Body of pancreas (tissue), 4 donors: ENCODE measurements at places on chromosomes 2 and 18.

- H3K4me1 ChIP-seq: no peaks in the 10 kb centered on the region
- H3K36me3 ChIP-seq: no peaks in the 10 kb centered on the region
- H3K27ac ChIP-seq: no peak overlapping the region
- no peak overlapping the region for H3K4me3 ChIP-seq
Observed at GRCh38 chr2:232097260-232097659, 135.7 kb downstream of the DIS3L2 start.

DNA sequence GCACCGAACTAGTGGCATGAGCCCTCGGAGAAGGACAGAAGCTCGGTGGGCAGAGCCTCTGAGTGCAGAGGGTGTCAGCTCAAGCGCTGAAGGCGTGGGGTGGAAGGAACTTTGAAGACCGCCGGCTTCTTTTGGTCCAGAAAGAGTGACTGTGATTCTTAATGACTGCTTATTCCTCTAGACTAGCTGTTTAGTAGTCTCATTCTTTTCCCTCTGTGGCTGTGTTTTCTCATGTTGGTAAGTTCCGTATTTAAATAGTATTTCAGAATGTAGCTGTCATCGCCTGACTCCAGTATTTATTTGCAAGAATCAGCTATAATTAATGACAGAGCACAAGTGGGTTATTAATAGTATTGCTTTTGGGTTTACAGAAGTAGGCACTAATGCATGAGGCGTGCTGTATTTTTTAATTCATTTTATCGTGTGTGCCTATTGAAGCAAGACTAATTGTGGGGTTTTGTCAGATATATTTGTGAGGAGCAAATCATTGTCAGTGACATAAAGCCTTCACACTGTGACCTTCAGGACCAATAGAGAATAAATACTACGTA lies 80.8 kb upstream of the NFATC1 start:
- no peaks in the 10 kb centered on the region for H3K4me1 ChIP-seq
- no peak overlapping the region for H3K4me3 ChIP-seq
- H3K27me3 ChIP-seq: no peaks in the 10 kb centered on the region
- H3K36me3 ChIP-seq: peaks cover 5% of the 10 kb centered on the region
- DNase-seq: no peak
- H3K27ac ChIP-seq: no peak overlapping the region

GRCh38 chr2:63875559-63876245 lies 34.0 kb downstream of the UGP2 start:
- no peaks in the 10 kb centered on the region for H3K27me3 ChIP-seq
- no peaks in the 10 kb centered on the region for H3K36me3 ChIP-seq
- DNase-seq: no peak
- no peak overlapping the region for H3K27ac ChIP-seq
- H3K4me3 ChIP-seq: no peak overlapping the region

DNA sequence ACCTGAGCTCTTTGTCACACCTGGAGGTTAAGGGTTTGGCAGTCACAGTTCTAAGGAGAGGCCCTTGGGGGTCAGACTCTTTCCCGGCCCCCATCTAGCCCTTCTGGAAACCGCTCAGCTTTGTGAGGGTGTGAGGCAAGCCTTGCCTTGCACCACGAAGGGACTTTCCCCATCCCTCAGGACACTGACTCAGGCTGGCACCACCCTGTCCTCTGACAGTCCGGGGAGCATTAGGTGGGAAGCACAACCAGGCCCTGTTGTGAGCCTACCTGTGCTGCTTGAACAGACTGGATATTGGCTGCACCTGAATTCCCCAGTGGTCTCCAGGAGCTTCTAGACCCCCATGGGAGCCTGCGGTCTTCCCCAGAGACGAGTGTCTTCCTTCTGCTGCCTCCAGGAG lies 47.0 kb upstream of the GBX2 start:
- no peak for DNase-seq
- H3K4me1 ChIP-seq: no peaks in the 10 kb centered on the region
- H3K27me3 ChIP-seq: no peaks in the 10 kb centered on the region
- no peaks in the 10 kb centered on the region for H3K36me3 ChIP-seq
- no peak overlapping the region for H3K4me3 ChIP-seq

GRCh38 chr2:223751012-223751411 lies 86.4 kb downstream of the AP1S3 start:
- H3K4me3 ChIP-seq: no peak overlapping the region
- no peak overlapping the region for H3K27ac ChIP-seq
- no peaks in the 10 kb centered on the region for H3K4me1 ChIP-seq
- DNase-seq: no peak
- no peaks in the 10 kb centered on the region for H3K36me3 ChIP-seq

DNA sequence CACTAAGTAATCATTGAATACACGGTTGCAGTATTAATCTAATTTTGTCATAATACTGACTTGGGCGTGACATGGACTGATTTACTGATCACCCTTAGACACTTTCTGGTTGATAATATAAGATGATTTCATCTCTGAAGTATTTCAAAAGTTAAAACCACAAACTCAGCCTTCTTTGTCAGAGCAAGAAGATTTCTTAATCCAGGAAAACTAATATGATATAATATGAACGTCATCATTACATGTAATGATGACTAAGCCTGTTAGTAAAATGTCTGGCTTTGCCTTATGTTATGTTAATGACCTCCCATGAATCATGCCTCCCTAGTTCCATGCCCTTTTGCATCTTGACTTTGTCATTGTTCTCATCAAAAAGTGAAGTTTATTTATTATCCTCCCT lies 1325.0 kb upstream of the CDH2 start:
- H3K4me3 ChIP-seq: no peak overlapping the region
- H3K36me3 ChIP-seq: no peaks in the 10 kb centered on the region
- no peaks in the 10 kb centered on the region for H3K4me1 ChIP-seq
- H3K27ac ChIP-seq: no peak overlapping the region

GRCh38 chr2:9021563-9022211 lies 18.2 kb upstream of the MBOAT2 start:
- H3K27me3 ChIP-seq: no peaks in the 10 kb centered on the region
- no peak overlapping the region for H3K27ac ChIP-seq

DNA sequence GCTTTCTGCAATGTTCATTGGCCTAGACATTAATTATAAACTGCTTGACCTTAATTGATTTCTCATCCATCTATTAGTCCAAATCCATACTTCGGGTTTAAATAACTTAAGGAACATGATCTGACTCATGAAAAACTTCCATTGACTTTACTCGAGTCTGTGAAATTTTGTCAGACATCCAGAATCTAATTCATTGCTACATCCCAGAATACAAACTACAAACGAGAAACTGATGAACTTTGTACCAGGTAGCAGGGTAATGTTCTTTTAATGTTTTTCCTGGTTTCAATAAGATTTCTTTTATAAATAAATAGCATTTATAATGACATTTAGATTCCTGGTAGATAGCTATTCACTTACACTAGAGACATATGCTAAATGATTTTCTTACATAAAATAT lies 36.0 kb upstream of the IKZF2 start:
- no peaks in the 10 kb centered on the region for H3K36me3 ChIP-seq
- no peak overlapping the region for H3K4me3 ChIP-seq
- no peaks in the 10 kb centered on the region for H3K27me3 ChIP-seq
- peak overlapping the region; percentile 56 for H3K27ac ChIP-seq

GRCh38 chr2:121801916-121802315 lies 46.5 kb downstream of the TSN start:
- H3K27me3 ChIP-seq: no peaks in the 10 kb centered on the region
- no peaks in the 10 kb centered on the region for H3K4me1 ChIP-seq
- H3K36me3 ChIP-seq: no peaks in the 10 kb centered on the region
- H3K4me3 ChIP-seq: no peak overlapping the region
- DNase-seq: no peak
- H3K27ac ChIP-seq: no peak overlapping the region

- H3K27ac ChIP-seq: peak overlapping the region; percentile 67
- H3K4me3 ChIP-seq: no peak overlapping the region
- H3K4me1 ChIP-seq: no peaks in the 10 kb centered on the region
- no peaks in the 10 kb centered on the region for H3K27me3 ChIP-seq
- H3K36me3 ChIP-seq: no peaks in the 10 kb centered on the region
Observed at GRCh38 chr18:64134044-64134747, 14.7 kb downstream of the LINC00305 start.

- no peaks in the 10 kb centered on the region for H3K36me3 ChIP-seq
- no peak overlapping the region for H3K27ac ChIP-seq
- no peak for DNase-seq
- H3K4me3 ChIP-seq: no peak overlapping the region
- no peaks in the 10 kb centered on the region for H3K27me3 ChIP-seq
Observed at GRCh38 chr2:25190536-25190935, 22.2 kb upstream of the POMC start.

- no peaks in the 10 kb centered on the region for H3K36me3 ChIP-seq
- DNase-seq: no peak
- H3K4me3 ChIP-seq: no peak overlapping the region
Observed at GRCh38 chr2:119932809-119933208, 80.1 kb upstream of the EPB41L5 start.

GRCh38 chr2:150109028-150109427 lies 378.4 kb downstream of the RND3 start:
- no peaks in the 10 kb centered on the region for H3K4me1 ChIP-seq
- no peaks in the 10 kb centered on the region for H3K36me3 ChIP-seq
- H3K27me3 ChIP-seq: no peaks in the 10 kb centered on the region
- no peak overlapping the region for H3K4me3 ChIP-seq
- H3K27ac ChIP-seq: no peak overlapping the region

GRCh38 chr2:166519391-166519962 lies 25.4 kb upstream of the SCN7A start:
- no peaks in the 10 kb centered on the region for H3K4me1 ChIP-seq
- H3K27ac ChIP-seq: no peak overlapping the region
- no peaks in the 10 kb centered on the region for H3K36me3 ChIP-seq
- no peaks in the 10 kb centered on the region for H3K27me3 ChIP-seq
- no peak for DNase-seq

- no peak for DNase-seq
- H3K36me3 ChIP-seq: no peaks in the 10 kb centered on the region
- H3K27me3 ChIP-seq: no peaks in the 10 kb centered on the region
- no peak overlapping the region for H3K27ac ChIP-seq
- H3K4me3 ChIP-seq: no peak overlapping the region
- H3K4me1 ChIP-seq: no peaks in the 10 kb centered on the region
Observed at GRCh38 chr18:26017929-26018328, 72.5 kb downstream of the SS18 start.

GRCh38 chr2:160247296-160248035 lies 47.4 kb upstream of the ITGB6 start:
- DNase-seq: no peak
- H3K36me3 ChIP-seq: no peaks in the 10 kb centered on the region
- peaks cover 17% of the 10 kb centered on the region for H3K4me1 ChIP-seq
- no peak overlapping the region for H3K27ac ChIP-seq

DNA sequence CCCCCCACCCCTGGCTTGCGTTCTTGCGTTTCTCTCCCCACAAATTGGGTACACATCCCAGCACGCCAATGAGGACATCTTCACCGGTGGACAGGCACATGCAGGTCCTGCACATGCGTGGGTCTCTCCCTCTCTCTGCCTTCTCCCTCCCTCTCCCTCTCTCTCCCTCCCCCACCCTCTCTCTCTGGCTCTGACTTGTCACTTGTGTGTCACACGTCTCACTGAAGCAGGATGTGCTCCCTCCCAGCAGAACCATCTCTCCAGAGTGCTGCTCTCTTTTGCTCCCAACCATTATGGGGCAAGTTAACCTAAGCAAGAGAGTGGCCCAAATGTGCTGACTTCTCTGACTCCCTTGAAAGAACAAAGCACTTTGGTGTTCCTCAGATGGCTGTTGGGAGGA lies 120.8 kb upstream of the CAB39 start:
- H3K4me3 ChIP-seq: no peak overlapping the region
- H3K27ac ChIP-seq: no peak overlapping the region
- no peaks in the 10 kb centered on the region for H3K36me3 ChIP-seq
- DNase-seq: no peak

DNA sequence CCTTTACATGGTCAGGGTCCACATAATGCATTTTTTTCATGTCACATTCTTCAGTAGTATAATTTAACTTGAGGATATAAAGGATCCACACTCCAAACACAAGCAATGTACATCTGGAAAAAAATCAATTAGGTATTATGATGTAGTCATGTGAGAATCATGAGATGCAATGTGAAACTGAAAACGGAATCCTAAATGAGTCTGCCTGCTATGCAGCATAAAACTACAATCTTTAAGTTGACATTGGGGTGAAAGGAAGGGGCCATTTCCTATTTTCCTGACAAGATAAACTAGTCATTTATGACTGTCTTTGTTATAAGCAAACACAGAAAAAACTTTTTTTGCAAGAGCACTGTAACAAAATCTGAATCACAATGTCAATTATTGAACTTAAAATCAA lies 27.6 kb downstream of the ST3GAL5 start:
- H3K27ac ChIP-seq: no peak overlapping the region
- no peaks in the 10 kb centered on the region for H3K27me3 ChIP-seq
- H3K36me3 ChIP-seq: no peaks in the 10 kb centered on the region
- no peak overlapping the region for H3K4me3 ChIP-seq
- no peak for DNase-seq

DNA sequence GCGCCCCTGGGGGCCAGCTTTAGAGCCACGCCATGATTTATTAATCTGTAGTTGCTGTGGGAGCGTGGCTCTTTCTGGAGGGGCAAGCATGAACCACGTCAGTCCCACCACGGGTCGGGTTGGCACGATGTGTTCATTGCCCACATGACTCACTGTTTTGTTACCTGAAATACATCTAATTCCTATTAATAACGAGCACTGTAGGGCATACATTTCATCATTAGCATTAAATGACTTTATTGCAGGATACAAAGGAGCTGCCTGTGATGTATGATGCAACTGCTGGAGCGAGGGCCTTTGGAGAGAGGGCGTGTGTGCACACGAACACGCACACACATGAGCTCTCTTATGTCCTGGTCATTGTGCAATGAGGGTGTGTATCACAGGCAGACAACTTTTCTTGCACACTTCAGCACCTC lies 127.0 kb downstream of the INHBB start:
- peak overlapping the region; percentile 85 for H3K27ac ChIP-seq
- H3K27me3 ChIP-seq: no peaks in the 10 kb centered on the region
- DNase-seq: no peak
- H3K4me3 ChIP-seq: no peak overlapping the region
- H3K4me1 ChIP-seq: peaks cover 66% of the 10 kb centered on the region

GRCh38 chr2:20401489-20401835 lies 45.4 kb upstream of the RHOB start:
- no peaks in the 10 kb centered on the region for H3K4me1 ChIP-seq
- no peaks in the 10 kb centered on the region for H3K36me3 ChIP-seq
- no peaks in the 10 kb centered on the region for H3K27me3 ChIP-seq
- no peak overlapping the region for H3K4me3 ChIP-seq

GRCh38 chr2:7604456-7604855 lies 687.2 kb downstream of the RNF144A start:
- DNase-seq: no peak
- H3K27ac ChIP-seq: no peak overlapping the region
- H3K4me1 ChIP-seq: no peaks in the 10 kb centered on the region
- H3K4me3 ChIP-seq: no peak overlapping the region

DNA sequence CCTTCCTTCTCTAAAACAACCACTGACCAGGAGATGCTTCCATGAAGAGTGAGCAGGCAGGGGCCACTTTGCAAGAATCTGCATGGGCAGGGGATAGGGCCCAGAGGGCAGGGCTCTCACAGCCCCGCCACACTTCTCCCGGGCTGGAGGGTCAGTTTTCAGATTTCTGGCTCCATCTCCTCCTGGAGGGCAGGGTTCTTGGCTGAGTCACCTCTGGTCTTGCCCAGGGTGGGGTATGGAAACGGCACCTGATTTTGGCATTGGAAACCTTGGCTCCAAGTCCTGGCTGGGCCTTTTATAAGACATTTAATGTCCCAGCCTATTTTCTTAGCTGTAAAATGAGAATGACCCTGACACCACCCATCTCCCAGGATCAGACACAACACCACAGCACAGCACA lies 27.6 kb upstream of the ASPRV1 start:
- DNase-seq: no peak
- no peaks in the 10 kb centered on the region for H3K4me1 ChIP-seq
- no peak overlapping the region for H3K27ac ChIP-seq
- H3K36me3 ChIP-seq: no peaks in the 10 kb centered on the region
- no peaks in the 10 kb centered on the region for H3K27me3 ChIP-seq

- no peaks in the 10 kb centered on the region for H3K36me3 ChIP-seq
- H3K27ac ChIP-seq: peak overlapping the region; percentile 99
- peaks cover 25% of the 10 kb centered on the region for H3K4me1 ChIP-seq
- no peak for DNase-seq
- no peaks in the 10 kb centered on the region for H3K27me3 ChIP-seq
Observed at GRCh38 chr2:148646231-148646559, 1.6 kb downstream of the EPC2 start.
